ENCODE measurements at places on chromosomes 5 and 9. TPM values are rescaled to one million over a fixed set of nuclear protein-coding genes. Genes with fewer than 3 reads are reported as not detected.

DNM1 gene
- 6.0 TPM for polyA plus RNA-seq

COL5A1 gene
- 15.4 TPM for polyA plus RNA-seq

DNA sequence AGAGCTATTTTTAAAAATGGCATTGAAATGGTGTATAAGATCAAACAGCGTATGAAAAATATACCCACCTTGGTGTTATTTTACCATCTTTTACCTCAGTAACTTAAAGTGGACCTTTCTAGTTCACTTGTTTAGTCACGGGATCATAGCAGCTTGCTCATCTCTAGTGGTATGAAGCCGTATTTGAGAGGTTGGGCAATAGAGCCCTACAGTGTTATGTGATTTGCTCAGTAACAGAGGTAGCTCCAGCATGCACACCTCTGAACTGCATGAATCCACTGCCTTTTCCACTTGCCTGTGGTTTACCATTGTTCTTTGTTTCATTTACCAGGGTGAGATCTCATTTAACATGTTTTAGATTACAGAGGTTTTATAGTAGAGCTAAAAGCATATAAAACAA, 134.4 kb downstream of the ATG10 start:
- no peak for DNase-seq

DNA sequence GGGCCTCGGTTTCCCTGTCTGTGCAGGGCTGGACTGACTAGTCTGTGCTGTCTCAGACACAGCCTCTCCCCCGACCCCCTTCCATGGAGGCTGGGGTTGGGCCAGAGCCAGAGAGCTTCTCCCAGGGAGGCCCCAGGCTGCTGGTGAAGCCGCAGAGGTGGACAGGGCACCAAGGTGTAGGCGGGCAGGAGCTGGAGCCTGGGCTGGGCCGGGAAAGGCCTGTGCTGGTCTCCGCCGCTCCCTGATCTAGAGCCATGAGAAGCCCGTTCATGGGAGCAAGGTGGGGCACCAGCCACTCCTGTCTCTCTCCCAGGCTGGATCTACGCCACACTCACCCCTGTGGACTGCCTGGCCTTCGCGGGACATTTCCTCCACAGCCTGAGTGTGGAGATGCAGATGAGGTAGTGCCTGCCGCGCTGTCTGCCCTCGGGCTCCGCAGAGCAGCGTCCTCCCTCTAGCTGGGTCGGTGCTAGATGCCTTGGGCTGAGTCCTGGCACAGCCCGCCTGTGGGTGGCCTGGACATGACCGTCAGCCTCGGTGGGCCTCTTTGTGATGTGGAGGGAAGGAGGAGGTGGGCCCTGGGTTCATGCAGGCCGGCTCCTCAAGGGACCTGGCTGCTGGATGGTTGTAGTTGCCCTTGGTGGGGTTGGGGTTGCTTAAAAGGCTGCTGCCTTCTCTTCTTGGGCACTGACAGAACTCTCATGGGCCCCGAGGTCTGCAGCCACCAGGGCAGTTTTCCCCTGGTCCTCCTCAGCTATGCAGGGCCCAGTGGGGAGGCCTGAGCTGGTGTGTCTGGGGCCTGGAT, 79.4 kb downstream of the PHF2 start:
- peak; percentile 33 for DNase-seq

GRCh38 chr5:74468421-74468820, 172.1 kb downstream of the ENC1 start:
- DNase-seq = no peak

NR2F1 gene
- polyA plus RNA-seq = 29.0 TPM

DNA sequence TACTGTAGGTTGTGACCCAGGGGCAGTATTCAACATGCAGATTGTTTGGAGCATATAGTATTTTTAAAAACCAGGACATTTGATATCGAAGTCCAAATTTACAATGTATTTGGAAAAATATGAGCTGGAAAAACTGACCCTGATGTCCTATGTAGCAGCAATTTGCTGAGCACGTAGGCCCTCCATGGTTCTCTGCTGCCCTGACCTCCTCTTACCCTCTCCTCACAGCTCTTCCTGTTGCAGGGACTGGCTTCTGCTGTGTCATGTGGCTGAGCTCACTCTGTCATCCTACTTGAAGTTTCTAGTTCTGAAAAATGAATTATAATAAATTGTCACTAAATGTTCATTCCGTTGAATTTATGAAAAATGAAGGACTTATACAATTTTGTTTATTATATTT, 4.1 kb upstream of the ASPN start:
- no peak for DNase-seq

LCP2 gene
- polyA plus RNA-seq = 3.0 TPM

PDLIM4 gene
- 35.0 TPM for polyA plus RNA-seq

- no peak for DNase-seq
Observed at GRCh38 chr5:109997161-109997560, 307.4 kb downstream of the MAN2A1 start.

DNA sequence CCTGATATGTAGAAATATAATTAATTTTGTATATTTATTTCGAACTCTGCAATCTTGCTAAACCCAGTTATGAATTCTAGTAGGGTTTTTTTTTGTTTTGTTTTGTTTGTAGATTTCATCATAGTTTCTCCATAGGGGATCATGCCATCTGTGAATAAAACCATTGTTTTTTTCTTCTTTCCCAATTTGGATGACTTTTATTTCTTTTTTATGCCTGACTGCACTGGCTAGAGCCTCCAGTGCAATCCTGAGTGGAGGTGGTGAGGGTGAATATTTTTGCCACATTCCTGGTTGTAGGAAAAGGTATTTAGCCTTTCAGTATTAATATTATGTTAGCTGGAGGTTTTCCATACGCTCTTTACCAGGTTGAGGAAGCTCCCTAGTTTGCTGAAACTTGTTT, 70.0 kb upstream of the GFPT2 start:
- DNase-seq = no peak

- DNase-seq = no peak
Observed at GRCh38 chr5:107510125-107510524, 160.6 kb downstream of the EFNA5 start.

SLC25A2 gene
- polyA plus RNA-seq = 0.14 TPM

- peak; percentile 78 for DNase-seq
Observed at GRCh38 chr9:89388084-89388867, 70.0 kb downstream of the SECISBP2 start.

DNA sequence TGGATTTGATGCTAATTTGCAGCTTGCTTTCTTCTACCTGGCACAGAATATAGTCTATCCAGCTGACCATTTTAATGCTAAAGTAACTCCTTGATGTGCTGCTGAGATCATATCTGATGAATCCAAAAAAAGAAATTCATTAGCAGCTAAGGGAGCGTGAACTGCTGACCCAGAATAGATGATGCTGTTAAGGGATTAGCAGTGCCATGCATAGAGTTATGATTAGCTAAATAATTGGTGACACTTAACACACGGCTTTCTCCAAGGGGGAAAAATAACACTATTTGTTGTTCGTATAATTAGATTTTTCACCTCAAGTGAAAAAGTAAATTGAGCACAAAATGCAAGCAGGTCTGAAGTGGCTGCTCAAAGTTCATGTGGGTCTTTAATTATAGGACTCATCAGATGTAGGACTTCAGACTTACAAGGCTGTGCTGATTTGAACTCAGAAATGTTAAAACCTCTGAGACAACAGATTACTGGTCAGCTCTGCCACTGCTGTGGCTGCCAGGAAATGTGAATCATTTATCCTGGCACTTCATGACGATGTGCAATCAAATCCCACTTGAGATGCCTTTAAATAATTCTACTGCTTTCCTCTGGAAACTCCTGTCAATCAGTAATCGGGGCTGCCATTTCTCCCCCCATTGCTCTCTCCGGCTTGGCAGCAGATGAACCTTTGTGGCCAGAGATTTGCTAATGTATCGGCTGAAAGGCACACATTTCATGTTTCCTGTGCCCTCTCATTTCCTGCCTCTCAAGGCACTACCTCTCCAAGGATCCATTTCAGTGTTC, 291.6 kb upstream of the C9orf72 start:
- DNase-seq = no peak

DNA sequence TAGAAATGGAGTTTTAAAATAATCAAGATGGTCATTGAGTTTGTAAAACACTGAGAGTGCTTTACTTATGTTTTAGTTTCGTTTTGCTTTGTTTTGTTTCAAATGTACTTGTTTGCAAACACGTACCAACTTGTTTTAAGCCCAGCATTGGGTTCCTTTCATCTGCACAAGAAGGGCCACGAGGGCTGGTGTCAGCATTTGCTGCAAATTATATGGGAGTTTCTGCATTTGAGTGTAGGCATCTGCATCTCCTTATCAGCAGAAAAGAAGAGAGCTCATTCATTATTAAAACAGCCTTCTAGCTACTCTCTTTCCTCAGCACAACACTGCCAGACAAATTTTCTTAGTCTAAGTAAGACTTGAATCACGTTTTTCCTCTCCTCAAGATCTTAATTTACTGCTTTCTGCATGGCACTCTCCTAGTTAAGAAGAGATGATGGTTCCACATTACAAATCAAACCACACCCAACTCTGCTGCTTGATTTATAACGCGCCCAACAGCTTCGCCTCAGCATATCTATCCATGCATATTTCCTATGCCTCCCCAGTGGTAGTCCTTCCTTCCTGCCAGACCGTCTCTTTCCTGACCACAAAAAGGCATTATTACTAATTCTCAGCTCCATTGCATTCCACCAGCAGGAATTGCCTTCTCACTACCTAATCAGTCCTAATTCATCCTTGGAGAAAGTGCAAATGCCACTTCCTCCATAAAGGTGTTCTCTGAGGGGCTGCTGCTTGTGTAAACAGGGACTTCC, 95.2 kb upstream of the CAST start:
- no peak for DNase-seq

PTGS1 gene
- 4.5 TPM for polyA plus RNA-seq

GRCh38 chr9:126702151-126703001, 88.6 kb downstream of the LMX1B start:
- peak; percentile 77 for DNase-seq

OR1Q1 gene
- polyA plus RNA-seq = not detected

GRCh38 chr9:109937861-109938453, 158.0 kb downstream of the PALM2AKAP2 start:
- DNase-seq = no peak

GRCh38 chr9:68709291-68710110, 4.5 kb downstream of the PIP5K1B start:
- DNase-seq = no peak

GRCh38 chr5:135012033-135012588, 21.9 kb downstream of the PITX1 start:
- DNase-seq = peak; percentile 18

CCDC171 gene
- polyA plus RNA-seq = 0.61 TPM

DNA sequence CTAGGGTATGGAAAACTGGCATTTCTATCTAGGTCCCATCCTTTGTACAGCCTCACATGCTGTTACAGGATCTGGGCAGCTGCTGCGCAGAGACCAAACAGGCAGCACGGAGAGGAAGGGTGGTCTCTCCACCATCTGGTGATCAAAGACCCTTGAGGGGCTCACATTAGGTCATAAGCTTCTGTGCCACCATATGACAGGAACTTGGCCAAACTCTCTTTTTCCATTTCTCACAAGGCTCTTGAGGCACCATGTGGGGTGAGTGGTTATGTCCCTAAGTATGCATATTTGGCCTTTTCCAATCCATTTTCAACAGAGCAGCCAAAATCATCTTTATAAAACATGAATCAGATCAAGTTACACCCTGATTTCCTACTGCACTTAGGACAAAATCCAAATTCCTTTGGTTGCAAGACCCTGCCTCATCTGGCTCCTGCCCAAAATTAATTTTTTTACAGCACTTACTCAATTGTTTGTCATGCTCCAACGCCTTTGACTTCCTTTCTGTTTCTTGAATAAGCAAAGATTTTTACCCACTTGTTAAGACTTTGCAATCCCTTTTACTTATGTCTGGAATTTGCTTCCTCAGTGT, 730.0 kb downstream of the MAT2B start:
- DNase-seq = no peak

NR5A1 gene
- polyA plus RNA-seq = not detected

DNA sequence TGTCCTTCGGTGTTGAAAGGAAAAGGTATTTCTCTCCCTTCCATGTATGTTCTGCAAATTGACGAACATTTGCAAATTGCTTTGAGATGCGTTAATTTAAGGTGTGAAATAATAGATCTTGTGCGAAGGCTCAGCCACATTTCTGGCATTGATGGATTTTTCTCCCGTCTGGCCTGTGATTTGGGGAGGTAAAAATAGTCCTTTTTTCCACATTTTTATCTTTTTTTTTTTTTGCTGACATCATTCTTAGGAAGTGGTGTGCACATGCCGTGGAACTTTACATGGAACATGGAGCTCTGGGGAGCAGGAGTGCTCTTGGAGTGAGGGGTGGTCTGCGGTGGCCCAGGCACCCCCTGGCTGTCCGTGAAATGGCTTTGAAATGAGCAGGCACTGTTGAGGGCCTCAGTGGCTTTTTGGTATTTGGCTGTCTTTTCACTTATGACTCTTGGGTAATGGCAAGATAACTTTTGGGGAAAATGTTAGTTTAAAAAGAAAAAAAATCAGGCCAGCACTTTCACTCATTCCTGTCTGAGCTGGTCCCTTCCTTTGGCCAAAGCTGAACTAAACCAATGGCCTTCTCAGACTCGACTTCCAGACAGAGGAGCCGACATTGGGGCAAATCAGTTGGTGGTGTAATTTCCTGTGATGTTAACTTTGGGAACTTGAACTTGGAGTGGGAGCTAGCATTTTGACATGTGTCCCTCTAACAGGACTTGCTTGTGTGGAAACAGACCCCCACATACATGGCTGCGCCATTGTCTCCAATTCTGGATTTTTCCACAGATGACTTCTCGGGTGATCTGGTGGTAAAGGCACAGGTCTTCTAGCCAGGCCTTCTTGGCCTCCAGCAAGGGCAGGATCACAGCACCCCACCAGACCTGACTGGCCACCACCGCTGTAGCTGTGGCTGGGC, 4.2 kb downstream of the NEK6 start:
- peak; percentile 27 for DNase-seq

- DNase-seq = no peak
Observed at GRCh38 chr9:95877984-95878383, 2.5 kb downstream of the ERCC6L2 start.

IER5L gene
- 10.4 TPM for polyA plus RNA-seq

OGN gene
- 18.6 TPM for polyA plus RNA-seq

FAM174A gene
- polyA plus RNA-seq = 25.2 TPM

- no peak for DNase-seq
Observed at GRCh38 chr9:6692433-6692832, 46.9 kb upstream of the GLDC start.

GRCh38 chr5:176597417-176598389, 12.3 kb downstream of the GPRIN1 start:
- DNase-seq = no peak

IRX4 gene
- not detected for polyA plus RNA-seq

MFAP3 gene
- polyA plus RNA-seq = 4.8 TPM

Data from right cardiac atrium (tissue), 5 donors.